ENCODE measurements at places on chromosomes 6 and 20.

DNA sequence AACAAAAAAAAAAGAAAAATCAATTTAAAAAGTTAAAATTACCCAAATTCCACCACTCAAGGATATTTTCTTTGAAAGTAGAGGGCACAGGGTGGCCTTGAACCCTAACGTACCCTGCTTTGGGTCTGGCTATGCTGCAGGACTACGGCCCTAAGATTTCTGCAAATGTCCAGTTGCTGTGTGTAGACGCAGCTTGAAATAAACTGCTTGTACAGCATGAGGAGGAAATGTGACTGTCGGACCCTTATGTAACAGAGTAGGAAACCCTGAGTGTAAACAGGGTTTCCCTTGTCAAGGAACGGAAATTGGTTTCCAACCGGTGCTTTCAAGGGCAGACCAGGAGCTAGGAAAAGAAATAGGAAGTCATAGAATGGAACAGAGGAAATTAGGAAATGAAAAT is 60.7 kb upstream of the SHLD1 start:
- no peak for DNase-seq

DNA sequence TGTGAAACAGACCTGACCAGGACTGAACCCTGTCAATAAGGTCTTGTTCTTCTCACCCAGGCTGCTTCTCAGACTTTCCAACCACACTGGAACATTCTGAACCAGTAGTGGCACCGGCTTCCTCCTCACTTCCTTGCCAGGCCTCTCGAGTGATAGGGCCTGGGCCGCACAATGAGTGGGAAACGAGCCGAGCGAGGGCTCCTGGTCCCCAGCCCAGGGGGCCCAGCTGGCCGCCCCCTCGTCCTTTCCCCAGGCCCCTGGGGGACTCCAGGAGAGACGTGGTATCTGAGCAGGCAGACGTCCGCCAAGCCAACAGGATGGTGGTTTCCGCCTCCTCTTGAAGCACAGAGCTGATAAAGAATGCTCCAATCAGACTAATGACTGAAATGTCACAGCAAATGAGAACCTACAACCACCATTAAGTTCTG is 117.9 kb downstream of the GMDS start:
- no peak for DNase-seq

DNA sequence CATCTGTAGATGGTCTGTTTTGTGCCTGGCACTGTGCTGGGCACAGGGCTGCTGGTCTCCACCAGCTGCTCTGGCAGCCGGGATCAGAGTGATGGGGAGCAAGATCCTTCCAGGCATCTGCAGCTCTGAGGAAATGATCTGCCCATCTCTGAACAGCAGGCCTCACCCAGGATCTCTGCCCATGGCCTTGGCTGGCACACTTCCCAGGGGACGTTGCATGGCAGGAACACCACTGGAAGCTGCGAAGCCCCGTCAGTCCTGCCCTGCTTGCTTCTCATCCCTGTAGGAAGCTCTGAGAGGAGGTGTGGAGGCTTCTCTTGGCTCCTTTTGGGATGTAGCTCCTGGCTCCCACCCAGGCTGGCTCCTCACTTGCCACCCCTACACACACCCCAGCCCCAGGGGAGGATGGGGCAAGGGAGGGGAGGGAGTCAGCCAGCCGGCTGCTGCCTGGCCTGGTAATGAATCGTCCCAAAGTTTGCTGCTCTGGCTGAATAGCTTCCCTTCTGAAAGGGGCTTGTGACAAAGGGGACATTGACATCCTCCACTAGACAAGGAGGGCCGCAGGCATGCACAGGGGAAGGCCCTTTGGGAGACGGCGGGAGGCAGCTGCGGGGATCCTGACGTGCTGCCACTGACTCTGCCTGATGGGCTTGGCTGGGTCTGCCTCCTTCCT is 108.9 kb downstream of the VEGFA start:
- DNase-seq, result no peak

- DNase-seq, result no peak
Observed at GRCh38 chr20:36490191-36490590, 51.1 kb upstream of the MYL9 start.

- DNase-seq, result no peak
Observed at GRCh38 chr6:119446609-119447008, 97.0 kb upstream of the MAN1A1 start.

DNA sequence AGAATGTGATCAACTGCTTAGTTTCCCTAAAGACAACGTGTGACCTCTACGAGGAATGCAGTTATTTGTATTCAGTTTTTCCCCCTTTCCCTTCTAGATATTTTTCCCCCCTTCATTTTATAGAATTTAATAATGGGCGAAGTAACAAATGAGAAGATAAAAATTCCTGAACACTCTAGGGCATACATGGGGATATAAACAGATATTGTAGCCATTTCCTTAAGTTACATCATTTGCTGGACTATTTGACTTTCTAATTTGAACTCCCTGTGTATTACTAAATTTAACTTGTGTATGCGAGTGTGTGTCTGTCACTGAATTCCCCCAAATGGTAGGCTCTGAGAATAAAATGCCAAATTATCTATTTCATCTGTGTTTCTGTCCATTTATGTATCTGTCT is 99.0 kb upstream of the ZFP64 start:
- no peak for DNase-seq

DNA sequence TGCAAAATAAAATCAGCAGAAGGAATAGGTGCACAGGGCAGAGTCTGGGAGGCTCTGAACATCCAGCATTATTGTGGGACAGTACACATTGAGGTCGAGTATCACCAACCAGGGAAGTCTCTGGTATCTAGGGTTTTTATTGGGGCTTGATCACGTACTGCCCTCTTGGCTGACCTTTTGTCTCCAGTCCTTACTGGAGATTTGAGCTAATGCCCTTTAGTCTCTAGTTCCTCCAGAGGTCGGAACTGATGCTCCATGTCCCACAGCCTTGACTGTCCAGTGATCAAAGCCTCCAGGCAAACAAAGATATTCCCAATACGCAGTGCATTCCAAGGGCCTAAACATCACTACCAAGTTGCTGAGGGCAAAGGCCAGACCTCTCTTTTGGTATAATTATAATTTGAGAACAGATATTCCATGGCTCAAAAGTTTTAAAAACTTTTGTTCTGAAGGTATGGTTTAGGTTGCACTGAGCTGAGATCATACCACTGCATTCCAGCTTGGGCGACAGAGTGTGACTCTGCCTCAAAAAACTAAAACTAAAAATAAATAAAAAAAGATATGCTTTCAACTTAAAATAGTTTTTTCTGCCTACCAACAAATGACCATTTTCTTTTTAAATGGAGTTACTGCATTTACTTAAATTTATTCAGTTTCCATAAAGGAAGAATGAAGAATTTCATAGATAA is 56.9 kb upstream of the DYNLRB1 start:
- no peak for DNase-seq

GRCh38 chr20:53907968-53908751 is 162.2 kb downstream of the BCAS1 start:
- no peak for DNase-seq

DNA sequence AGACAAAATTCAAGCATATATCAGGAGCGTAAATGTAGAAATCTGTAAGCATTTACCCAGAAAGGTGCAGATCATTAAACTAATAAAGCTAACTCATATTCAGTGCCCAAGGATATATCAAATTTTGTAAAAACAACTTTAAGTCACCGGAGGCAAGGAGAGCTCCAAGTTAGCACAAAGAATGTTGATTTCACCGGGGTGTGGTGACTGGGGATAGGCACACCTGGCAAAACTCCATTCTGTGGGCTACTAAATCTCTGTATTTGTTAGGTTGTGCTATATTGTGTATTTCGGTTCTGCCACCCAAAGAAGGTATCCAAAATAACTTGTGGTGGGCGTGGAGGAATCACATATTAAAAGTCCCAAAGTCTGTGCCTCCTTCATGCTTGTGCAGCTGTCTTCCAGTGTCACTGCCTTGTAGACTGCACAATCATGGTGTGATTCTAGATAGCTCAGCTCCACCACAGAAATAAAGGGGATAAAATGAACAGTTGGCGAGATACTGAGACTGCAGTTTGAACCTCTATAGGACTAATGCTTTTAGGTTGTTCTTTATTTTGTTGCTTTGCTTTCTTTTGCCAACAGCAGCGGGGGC is 111.6 kb downstream of the GMDS start:
- no peak for DNase-seq

GRCh38 chr20:50272724-50273446 is 82.3 kb downstream of the CEBPB start:
- DNase-seq, result peak; percentile 23

GRCh38 chr6:109009236-109009961 is 85.2 kb downstream of the SESN1 start:
- DNase-seq, result peak; percentile 63

- DNase-seq, result no peak
Observed at GRCh38 chr6:128417698-128418097, 102.7 kb downstream of the PTPRK start.

GRCh38 chr20:62304331-62305148 is 1.7 kb downstream of the ADRM1 start:
- no peak for DNase-seq

GRCh38 chr6:3403238-3404173 is 53.3 kb downstream of the SLC22A23 start:
- no peak for DNase-seq

- no peak for DNase-seq
Observed at GRCh38 chr6:44289726-44290260, 19.5 kb downstream of the TMEM151B start.

DNA sequence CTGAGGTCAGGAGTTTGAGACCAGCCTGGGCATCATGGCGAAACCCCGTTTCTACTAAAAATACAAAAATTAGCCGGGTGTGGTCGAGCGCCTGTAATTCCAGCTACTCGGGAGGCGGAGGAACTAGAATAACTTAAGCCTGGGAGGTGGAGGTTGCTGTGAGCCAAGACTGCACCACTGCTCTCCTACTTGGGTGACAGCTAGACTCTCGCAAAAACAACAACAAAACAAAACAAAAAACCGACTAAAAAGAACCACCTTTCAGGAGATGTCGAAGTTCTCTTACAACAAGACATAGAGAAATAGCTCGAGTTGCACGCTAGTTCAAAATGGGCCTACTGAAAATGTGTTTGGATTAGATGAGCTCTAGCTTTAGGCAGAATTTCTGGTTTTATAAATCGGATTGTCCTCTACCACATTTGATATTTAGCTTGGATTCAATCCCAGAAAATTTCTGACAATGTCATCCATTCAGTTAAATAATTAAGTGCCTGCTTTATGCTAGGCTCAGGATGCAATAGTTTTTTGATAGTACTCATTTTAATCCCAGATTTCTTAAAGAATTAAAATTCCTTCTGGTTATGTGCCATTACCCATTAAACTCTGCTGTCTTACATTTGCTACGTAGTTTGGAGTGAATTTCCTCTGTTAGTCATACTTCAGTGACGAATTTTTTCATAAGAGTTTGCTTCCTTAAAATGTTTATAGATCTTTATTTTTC is 137.5 kb upstream of the SHLD1 start:
- no peak for DNase-seq

DNA sequence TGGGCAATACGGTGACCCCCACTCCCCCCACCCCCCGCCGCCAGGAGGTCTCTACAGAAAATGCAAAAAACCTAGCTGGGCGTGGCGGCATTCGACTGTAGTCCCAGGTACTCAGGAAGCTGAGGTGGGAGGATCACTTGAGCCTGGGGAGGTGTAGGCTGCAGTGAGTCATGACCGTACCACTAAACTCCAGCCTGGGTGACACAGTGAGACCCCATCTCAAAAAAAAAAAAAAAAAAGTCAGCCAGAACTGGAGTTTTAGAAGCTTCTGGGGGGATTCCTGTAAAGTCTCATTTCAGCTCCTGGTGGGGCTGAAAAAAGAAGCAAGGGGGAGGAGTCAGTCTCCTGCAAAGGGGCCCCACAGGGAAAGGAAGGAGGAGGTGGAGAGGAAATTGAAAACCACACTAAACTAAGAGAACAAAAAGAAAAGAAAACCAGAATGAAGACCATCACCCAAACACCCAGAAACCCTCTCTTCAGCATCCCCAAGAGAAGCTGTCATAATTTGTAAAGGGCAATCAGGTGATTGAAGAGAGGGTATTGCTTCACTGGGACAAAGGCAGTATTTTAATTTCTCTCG is 50.4 kb downstream of the NOL4L start:
- peak; percentile 44 for DNase-seq

DNA sequence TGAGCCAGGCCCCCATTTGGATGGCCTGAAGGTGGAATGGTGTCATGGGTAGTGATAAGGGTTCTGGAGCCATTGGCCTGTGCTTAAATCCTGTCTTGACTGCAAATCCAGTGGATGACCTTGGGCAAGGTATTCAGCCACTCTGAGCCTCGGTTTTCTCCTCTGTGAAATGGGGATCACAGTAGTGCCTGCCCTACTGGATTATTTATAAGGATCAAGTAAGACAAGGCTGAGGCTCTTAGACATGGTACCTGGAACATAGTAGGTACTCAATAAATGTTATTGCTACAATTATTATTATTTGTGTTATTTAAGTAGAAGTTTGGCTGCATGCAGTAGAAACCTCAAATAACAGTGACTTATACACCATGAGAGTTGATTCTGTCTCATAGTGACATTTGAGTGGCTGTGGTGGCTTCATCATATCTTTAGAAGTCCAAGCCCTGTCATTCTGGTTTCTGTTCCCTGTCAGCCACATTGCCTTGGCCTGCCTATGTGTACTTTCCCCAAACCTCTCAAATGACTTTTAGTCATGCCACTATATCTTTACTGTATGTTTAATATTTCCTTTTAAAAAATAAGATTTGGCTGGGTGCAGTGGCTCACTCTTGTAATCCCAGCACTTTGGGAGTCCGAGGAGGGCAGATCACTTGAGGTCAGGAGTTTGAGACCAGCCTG is 37.6 kb upstream of the CHMP4B start:
- DNase-seq, result no peak

DNA sequence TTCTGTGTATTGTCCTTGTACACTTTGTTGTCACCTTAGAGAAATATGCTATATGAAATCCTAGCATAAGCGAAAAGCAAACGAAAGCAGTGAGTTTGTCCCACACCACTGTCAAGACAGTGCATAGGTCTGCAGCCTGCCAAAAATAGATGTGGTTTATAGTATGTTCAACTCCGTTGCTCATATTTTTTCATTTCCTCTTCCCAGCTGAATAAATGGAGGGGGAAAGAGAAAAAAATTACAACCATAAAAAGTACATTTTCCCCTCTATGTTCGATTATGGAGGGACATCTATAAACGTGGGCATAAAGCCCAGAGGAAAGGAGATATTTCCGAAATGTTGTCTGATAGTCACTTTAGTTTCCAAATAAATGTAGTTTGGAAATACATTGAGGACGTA is 25.8 kb downstream of the PRL start:
- DNase-seq, result peak; percentile 35

DNA sequence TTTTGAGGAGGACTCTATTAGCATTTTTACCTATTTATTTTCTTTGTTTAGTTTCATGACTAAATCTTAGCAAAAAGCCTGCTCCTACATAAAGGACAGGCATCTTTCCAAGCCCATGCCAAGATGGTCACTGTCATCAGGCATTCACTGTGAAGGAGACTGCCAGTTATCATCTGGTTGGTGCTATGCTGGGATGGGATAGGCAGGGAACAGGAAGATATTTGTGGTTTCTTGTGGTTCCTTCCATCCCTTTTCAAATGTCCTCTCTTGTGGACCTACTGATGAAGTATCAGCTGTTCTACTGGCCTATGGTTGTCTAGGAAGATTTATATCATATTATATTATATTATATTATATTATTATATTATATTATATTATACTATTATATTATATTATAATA is 107.0 kb downstream of the MCHR2 start:
- no peak for DNase-seq

All from Kasumi-1 (cell line).